ENCODE measurements at places on chromosomes 1 and 21. TPM values are rescaled to one million over a fixed set of nuclear protein-coding genes. Genes with fewer than 3 reads are reported as not detected.

OPTC gene
- not detected for total RNA-seq

DRAXIN gene
- total RNA-seq: under 0.01 TPM

SYNJ1 gene
- 5.1 TPM for total RNA-seq

TNFAIP8L2 gene
- not detected for total RNA-seq

HPCAL4 gene
- not detected for total RNA-seq

HAPLN2 gene
- not detected for total RNA-seq

LCE1D gene
- total RNA-seq: not detected

Measured in subcutaneous preadipocyte (primary cell).